ENCODE measurements at places on chromosomes 7 and 10. TPM values are rescaled to one million over a fixed set of nuclear protein-coding genes. Genes with fewer than 3 reads are reported as not detected.

- DNase-seq = no peak
Observed at GRCh38 chr7:17313194-17313593, 14.7 kb downstream of the AHR start.

The GPR15LG gene
- total RNA-seq = not detected

GRCh38 chr10:12445701-12446334, 96.5 kb downstream of the CAMK1D start:
- DNase-seq = no peak

- DNase-seq = no peak
Observed at GRCh38 chr10:125548878-125549277, 134.1 kb downstream of the TEX36 start.

DNA sequence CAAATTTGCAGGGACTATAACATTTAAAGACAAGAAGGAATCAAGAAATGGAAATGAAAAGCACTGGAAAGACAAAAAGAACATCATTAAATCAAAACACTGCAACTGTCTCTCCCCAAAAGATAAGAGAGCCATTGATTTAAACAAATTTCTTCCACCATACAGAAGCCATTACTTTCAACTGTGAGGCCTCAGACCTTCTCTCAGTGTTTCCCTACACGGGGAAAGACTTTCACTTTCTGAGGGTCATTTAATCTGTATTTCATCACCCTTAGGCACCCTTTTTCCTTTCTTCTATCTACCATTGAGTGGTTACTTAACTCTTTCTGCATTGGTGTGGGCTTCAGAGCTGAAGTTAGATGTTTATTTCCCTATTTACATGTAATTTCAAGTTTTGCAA, 47.5 kb downstream of the CCDC172 start:
- DNase-seq = no peak

- peak; percentile 76 for DNase-seq
Observed at GRCh38 chr7:26305090-26305868, 13.6 kb downstream of the SNX10 start.

GRCh38 chr7:157637216-157637949, 300.6 kb downstream of the DNAJB6 start:
- DNase-seq = no peak

GRCh38 chr7:95972523-95972922, 200.2 kb downstream of the DYNC1I1 start:
- DNase-seq = no peak

The STOX1 gene
- 0.12 TPM for total RNA-seq

The CADPS2 gene
- 8.1 TPM for total RNA-seq

The PDE6C gene
- total RNA-seq = not detected

- peak; percentile 64 for DNase-seq
Observed at GRCh38 chr10:13100349-13101294, 659 bp downstream of the OPTN start.

The HMX3 gene
- total RNA-seq = not detected

DNA sequence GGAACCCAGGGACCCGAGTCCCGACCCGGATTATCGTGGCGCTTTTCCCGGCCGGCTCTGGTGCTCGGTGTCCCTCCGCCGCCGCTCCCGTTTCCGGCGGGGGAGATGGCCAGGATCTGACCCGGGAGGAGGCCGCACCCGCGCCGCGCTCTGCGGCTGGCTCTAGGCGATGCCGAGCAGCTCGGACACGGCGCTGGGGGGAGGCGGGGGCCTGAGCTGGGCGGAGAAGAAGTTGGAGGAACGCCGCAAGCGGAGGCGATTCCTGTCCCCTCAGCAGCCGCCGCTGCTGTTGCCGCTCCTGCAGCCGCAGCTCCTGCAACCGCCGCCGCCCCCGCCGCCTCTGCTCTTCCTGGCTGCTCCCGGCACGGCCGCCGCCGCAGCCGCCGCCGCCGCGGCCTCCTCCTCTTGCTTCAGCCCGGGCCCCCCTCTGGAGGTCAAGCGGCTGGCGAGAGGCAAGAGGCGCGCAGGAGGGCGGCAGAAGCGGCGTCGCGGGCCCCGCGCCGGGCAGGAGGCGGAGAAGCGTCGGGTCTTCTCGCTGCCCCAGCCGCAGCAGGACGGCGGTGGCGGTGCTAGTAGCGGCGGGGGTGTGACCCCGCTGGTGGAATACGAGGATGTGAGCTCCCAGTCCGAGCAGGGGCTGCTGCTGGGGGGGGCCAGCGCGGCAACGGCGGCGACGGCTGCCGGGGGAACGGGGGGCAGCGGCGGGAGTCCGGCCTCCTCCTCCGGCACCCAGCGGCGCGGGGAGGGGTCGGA, 593 bp downstream of the CDK13 start:
- peak; percentile 76 for DNase-seq

GRCh38 chr7:134690614-134691504, 44.2 kb downstream of the BPGM start:
- no peak for DNase-seq

GRCh38 chr7:74398426-74398825, 55.3 kb upstream of the GTF2IRD1 start:
- no peak for DNase-seq

DNA sequence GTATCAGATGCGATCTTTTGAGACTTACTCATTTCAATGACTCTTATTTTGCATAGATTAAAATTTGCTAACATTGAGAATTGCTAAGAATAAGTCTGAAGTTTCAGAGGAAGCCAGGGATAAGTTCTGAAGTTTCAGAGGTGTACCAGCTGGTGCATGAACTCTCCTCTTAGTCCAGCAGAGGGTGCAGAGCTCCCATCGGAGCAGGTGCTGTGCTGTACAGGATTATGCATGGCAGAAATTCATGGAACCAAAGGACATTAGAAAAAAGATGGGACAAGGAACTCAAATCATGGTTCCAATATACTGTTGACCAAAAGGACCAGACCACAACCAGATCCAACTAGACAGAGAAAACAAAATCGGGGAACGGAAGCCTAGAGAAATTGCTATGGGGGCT, 41.9 kb downstream of the MGAM2 start:
- no peak for DNase-seq

DNA sequence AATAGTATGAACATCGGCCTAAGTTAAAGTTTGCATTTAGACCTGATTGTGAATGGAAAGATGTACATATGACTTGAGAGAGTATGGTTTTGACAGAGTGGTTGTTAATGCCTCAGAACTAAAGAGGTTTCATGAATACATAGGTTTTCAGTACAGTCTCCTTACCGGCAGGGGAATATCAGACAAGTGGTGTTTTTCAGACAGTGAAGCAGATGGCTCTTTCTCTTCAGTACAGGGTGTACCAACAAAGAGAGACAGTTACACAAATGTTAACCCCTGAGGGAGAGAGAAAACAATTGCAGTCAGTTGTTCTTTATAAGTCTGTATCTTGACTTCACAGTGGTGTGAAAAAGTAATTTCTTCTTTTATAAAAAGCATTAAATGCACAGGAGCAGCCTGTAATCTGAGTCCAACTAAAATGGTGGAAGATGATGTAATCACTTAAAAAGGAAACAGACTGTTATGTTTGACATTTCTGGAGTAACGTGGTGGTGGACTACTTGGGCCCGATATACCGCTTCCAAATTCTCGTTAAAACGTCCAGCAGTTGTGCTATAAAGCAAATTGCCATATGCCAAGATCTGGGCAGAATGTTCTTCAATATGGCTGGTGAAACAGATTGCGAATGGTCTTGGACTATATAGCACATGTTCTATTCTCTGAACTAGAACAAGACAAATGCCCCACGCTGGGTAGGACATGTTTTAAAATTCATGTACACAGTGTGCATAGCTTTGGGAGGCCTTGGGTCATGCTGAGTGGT, 69.2 kb downstream of the SDK1 start:
- no peak for DNase-seq

The DIP2C gene
- 11.5 TPM for total RNA-seq

DNA sequence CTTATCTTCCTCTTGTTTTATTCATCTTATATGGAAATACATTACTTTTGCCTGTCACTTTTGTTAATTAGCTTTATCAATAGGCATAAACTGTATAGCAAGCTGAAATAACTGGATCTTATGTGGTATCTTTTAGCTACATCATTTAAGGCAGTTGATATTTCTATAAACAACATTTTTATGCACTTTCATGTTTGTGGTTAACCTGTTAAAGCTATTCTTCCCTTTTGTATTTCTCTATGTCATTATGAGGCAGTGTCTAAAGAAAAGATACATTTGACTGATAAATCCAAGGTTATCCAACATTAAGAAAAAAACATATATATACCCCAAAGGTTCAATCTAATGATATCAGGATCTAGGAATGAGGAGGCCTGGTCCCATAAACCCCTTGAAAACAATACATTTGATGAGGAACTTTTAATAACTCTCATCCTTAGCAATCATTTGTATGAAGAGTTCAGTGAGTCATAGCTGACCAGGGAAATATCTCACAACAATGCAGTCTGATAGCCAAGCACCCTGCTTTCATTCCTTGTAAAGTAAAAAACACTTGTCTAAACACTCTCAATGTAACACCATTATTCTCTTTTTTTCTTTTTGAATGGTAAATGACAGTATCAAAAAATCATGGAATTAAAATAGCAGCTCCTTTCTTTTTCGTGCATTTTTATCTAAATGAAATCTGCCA, 300.9 kb downstream of the NEBL start:
- no peak for DNase-seq

GRCh38 chr7:93150200-93150835, 2.1 kb upstream of the SAMD9L start:
- no peak for DNase-seq

- no peak for DNase-seq
Observed at GRCh38 chr10:93059975-93060886, at the start of gene CYP26C1. Gene CYP26C1, plus strand, starts transcription at chr10:93060798. Its CDS starts 466 bp downstream, at chr10:93061264.

GRCh38 chr10:43227911-43228782, 38.7 kb downstream of the RASGEF1A start:
- DNase-seq = peak; percentile 42

GRCh38 chr7:156612930-156613329, 27.6 kb upstream of the RNF32 start:
- no peak for DNase-seq

- DNase-seq = no peak
Observed at GRCh38 chr10:18497806-18498369, 153.5 kb downstream of the NSUN6 start.

GRCh38 chr7:43758822-43759683, 573 bp downstream of the BLVRA start:
- DNase-seq = no peak

DNA sequence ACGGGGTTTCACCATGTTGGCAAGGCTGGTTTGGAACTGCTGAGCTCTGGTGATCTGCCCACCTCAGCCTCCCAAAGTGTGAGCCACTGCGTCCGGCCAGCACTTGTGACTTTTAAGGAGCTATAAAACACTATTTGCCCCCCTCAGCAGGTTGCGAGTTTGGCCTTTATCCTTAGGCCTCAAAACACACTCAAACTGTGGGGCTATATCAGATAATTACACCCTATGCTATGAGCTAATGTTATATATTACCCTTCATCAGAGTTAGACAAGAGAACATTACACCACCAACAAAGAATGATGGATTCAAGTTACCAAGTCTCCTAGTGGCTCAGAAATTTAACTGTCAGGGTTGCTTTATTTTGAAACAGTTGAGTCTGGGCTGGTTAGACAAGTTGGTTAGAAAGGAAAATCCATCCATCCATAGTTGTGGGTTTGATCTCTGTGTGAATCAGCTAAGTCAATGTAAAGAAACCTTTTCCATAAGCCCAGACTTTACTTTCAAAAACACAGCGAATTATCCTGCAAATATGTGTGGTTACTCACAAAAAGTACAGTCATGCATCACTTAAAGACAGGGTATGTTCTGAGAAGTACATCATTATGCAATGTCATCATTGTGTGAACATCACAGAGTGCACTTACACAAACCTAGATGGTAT, 115.8 kb downstream of the SEMA3D start:
- no peak for DNase-seq

DNA sequence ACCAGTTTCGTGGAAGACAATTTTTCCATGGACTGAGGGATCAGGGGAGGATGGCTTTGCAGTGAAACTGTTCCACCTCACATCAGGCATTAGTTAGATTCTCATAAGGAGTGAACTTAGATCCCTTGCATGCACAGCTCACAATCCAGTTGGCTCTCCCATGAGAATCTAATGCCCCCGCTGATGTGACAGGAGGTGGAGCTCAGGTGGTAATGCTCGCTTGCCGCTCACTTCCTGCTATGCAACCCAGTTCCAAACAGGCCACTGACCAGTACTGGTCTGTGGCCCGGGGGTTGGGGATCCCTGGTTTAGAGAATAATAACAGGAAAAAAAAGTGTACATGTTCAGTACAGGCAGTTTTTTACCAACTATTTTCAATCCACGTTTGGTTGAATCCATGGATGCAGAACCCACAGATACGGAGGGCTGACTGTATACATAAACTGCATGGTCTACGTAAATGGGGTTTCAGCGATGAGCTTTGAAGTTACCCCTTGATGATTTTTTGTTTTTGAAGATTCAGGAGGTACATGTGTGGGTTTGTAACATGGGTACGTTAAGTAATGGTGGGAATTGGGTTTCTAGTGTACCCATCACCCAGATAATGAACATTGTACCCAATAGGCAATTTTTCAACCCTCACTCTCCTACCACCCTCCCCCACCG, 24.5 kb downstream of the OGDH start:
- DNase-seq = no peak

GRCh38 chr10:94133239-94133638, 139.5 kb downstream of the PLCE1 start:
- peak; percentile 81 for DNase-seq

- DNase-seq = no peak
Observed at GRCh38 chr10:60008816-60009215, 102.5 kb upstream of the CCDC6 start.

DNA sequence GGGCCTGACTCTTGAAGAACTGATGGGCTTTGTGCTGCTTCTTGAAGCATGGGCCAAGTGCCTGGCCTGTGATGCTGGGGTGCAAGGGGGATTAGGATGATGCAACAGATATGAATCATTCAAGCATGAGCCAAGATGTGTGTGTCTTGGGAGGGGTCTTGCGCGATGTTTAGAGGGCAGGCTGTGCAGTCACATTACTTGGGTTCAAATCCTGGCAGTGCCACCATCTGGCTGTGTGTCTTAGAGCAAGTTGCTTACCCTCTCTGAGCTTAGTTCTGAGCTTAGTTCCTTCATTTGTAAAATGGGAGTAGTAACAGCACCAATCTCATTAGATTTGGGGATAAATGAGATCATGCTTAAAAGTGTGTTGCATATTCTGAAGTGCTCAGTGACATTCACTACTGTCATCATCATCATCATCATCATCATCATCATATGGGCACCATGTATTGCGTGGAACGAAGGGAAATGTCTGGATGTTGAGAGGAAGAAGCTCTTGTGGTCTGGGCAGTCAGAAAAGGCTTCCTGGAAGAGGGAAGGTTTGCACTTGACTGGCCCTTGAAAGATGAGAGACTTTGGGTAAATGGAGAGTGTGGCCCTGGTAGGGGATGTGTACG, 9.3 kb downstream of the UNC5B start:
- peak; percentile 28 for DNase-seq

The GPC2 gene
- not detected for total RNA-seq

- DNase-seq = no peak
Observed at GRCh38 chr7:131355917-131356777, 28.5 kb downstream of the MKLN1 start.

DNA sequence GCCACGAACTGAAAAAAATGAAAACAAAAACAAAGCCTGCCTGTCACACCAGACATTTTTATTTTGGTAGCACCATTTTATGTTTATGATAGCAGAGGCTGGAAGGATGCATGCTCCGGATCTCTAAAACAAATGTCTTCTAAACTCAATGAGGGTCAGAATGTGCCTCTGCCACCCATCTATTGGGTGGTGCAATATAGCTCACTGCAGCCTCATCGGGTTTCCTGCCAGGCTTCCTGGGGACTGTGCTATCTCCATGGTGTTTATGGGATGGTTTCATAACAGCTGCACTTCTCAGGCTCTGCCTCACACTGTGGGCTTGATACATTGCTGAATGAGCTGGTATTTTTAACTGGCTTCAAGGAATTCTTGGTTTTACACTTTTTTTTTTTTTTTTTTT, 94.4 kb downstream of the ITIH5 start:
- DNase-seq = no peak

Data from right lobe of liver (tissue), 6 donors.